ENCODE measurements at places on chromosomes 3 and 15.

DNA sequence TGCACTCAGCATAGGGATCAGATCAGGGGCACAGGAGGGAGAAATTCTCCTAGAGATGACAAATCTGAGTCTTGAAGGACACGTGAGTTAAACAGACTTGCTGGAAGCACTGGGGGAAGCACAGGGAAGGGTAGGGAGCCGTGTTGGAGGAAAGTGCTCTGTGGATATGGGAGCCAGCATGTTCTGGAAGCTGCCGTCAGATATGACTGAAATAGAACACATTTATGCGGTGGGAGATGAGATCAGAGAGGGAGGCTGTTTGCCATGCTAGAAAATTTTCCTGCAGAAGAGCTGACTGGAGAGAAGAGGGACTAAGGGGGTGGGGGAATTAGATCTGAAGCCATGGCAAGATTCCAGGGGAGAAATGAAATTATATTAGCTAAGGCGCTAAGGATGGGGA lies 1.8 kb downstream of the TAMM41 start:
- no peak for DNase-seq

DNA sequence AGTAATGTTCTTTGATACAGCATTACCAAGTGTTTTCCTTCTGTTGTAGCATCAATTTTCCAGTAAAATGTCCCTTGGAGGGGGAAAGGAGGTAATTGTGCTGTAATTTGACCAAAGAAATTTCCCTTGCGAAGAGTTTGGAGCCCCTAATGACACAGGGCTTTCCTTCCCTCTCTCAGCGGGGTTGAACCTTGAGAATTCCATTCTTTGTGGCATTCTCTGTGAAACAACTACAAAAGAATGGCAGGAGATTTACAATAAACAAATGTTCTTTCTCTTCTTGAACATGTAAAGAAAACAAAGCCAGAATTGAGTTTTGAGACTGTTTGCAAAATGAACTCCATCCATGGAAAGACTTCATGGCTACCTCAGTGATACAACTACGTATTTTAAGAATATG lies 53.4 kb downstream of the SIDT1 start:
- DNase-seq: no peak

DNA sequence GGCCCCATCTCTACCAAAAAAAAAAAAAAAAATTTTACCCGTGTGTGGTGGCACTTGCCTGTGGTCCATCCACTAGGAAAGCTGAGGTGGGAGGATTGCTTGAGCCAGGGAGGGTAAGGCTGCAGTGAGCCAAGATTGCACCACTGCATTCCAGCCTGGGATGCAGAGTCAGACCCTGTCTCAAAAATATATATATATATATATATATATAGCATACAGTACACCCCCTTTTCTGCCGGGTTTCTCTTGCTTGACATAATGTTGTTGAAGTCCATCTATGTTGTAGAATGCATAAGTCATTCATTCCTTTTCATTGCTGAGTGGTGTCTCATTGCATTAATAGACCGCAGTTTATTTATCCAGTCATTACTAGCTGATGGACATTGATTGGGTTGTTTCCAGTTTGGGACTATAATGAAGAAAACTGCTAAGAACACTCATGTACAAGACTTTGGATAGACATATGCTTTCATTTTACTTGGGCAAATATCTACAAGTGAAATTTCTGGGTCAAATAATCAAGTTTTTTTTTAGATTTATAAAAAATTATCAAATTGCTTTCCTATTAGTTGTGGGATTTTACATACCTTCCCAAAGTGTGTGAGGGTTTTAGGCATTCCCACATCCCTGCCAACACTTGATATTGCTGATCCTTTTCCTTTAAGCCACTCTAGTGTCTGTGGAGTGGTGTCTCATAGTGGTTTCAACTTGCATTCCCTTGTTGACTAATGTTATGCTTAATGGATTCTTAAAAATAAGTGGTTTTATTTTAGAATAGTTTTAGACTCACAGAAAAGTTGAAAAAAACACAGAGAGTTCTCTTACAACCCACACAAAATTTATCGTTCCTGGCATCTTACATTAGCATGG lies 2.1 kb upstream of the PRR20G start:
- no peak for DNase-seq

GRCh38 chr15:68369931-68370767 lies 61.8 kb downstream of the ITGA11 start:
- no peak for DNase-seq

DNA sequence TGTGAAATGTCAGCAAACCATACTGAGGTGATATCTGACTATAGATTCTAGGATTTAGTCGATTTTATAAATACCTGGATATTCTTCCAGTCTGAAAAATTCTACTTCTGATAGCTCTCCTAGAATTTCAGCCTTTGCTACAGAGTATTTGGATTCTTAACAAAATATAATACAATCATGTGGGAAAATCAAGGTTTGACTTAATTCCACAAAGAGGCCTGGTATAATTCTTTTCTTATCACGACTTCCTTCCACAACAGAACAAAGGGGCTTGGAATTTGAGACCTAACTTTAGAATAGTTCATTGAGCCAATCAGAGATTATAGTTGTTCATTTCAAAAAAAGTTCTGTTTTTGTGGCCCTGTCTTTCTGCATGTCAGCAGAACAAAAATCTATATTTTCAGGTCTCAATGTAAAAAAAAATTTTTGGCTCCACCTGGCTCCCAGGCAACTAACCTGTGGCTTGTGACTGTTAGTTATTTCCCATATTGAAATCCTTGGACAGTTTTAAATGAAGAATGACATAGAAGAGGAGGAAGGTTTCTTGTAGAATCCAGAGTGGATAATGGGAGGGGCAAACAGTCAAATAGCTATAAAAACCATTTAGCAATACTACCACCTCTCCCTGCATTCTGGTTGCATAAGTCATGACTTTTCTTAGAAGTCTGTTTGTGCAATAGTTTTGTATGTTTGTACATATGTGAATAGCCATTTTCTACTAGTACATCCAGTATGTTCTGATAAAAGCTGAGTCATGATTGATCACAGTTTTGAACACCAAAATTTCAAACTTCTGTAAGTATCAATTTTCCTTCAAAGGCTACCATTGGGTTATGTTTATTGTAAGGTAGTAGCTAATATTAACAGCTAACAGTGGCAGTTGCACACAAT lies 4.0 kb downstream of the TM4SF1 start:
- no peak for DNase-seq

- no peak for DNase-seq
Observed at GRCh38 chr3:123480428-123480827, 31.5 kb upstream of the ADCY5 start.

DNA sequence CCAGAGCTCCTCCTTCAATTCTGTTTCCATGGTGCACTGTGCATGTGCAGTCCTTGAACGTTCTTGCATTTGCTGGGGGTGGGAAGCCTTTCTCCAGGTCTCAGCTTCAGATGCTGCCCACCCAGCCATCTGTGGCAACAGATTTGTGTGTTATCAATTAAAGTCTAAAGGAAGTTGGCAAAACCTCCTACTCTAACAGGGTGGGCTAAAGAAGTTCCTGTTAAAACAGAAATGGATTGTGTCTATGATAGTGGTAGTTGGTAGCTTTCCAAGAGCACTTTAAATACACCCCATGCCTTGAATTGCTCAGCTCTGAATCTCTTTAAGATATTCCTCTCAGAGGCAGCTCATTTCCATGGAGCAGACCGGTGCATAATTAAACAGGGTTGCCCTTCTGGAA lies 488.0 kb upstream of the SUCLG2 start:
- no peak for DNase-seq

GRCh38 chr3:132723024-132723950 lies 1.1 kb upstream of the NPHP3 start:
- no peak for DNase-seq

GRCh38 chr3:129553719-129554118 lies 10.7 kb downstream of the H1-8 start:
- no peak for DNase-seq

DNA sequence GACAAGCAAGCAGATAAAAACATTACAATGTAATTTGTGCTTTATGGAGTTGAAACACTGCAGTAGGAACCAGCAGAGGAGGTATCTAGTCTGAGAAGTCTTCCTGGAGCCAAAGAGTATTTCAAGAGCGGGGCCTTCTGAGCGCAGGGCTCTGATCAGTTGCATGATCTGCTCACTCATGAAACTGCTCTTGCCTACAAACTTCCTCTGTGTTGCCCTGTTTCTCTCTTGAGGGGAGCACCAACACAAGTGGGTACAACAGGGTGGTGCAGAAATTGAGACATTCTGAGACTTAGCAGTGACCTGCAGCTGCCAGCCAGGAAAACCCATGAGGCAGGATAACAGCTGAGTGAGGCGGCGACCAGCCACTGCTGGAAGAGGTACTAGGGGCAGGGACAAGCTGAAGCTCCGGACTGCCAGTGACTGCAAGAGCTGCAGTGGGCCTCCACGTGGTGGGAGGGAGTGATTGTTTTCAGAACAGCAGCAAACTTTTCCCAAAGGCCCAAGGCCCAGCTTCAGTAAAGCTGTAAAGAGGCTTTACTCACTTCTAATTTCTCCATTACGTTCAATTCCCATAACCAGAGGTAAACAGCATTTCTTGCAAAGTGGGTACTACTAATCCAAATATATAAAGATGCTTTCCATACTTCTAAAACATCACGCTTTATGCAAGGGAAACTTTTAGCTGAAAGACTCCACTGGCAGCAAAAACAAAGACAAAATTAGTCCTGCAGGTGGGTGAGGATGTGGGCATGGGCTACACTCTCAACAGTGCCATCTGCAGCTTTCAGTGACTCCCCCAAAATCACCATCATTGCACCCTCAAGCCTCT lies 69.0 kb upstream of the LPP start:
- no peak for DNase-seq

- DNase-seq: no peak
Observed at GRCh38 chr3:16511681-16512434, 1.6 kb downstream of the RFTN1 start.

- DNase-seq: no peak
Observed at GRCh38 chr3:59654480-59655417, 604.9 kb upstream of the CFAP20DC start.

GRCh38 chr15:59321000-59321689 lies 51.5 kb downstream of the MYO1E start:
- no peak for DNase-seq

DNA sequence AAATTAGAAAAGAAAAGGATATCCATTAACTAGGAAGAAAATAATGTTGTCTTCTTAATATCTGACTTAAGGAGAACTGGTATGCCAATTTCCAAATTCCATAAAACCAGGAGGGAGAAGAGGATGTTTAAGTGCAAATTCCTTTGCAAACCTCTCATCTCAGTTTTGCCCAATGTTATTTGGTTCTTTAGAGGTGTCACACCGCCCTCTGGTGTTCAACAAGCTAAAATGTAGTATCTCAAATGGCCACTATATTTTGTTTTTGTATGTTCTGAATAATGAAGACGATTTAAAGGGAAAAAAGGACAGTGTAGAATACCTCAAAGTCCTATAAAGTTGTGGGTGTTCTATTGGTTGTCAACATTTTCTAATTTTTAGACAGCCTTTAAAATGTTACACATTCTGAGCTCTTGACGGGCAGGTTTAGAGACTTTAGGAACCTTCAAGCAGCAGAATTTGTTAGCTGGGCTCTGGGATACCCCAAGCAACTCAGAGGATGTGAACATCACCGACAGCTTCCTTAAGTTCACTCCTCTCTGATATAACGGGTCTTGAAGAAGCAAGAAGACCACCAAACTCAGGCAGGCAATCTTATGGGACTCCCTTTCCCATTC lies 458.3 kb downstream of the MFSD1 start:
- DNase-seq: peak; percentile 32

GRCh38 chr15:72902245-72902918 lies 118.8 kb upstream of the ADPGK start:
- no peak for DNase-seq
